ENCODE measurements at places on chromosomes 7 and 10. TPM values are rescaled to one million over a fixed set of nuclear protein-coding genes. Genes with fewer than 3 reads are reported as not detected.

The EPHA1 gene
- total RNA-seq, result 34.4 TPM

The MSMB gene
- not detected for total RNA-seq

The GNGT1 gene
- total RNA-seq, result not detected

The ACSL5 gene
- 51.8 TPM for total RNA-seq

The CYP26C1 gene
- total RNA-seq, result 0.22 TPM

The TBX20 gene
- total RNA-seq, result not detected

The SLC26A4 gene
- not detected for total RNA-seq

The PLEKHS1 gene
- not detected for total RNA-seq

DNA sequence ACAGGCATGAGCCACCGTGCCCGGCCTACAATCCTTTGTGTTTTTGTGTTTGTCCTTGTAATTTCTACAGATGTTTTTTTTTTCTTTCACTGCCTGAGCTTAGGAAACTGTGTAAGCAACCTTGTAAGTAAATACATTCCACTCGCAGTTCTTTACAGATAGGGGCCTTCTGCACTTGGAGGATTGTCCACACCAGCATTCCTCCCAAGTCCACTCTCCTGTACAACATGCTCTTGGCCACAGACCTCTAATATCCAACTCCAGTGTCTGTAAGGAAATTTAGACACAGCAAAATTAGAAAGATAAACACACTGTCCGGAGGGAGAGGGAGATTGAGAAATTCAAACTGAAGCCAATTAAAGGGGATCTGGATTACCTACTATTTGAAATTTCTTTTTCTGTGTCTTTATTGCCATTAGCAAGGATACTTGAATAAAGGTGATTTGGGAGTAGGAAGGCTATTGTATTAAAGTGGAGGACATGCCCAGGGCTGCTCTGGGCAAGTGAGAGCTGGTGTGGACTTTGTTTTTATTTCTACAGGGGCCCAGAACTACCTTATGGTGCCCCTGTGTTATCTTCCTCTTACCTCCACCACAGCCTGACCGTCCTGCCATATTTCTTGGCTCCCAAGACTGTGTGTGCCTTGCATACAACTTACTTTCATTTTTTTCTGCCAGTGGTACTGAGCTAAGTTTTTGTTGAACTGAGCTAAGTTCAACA is 9.7 kb downstream of the MXI1 start:
- no peaks in the 10 kb centered on the region for H3K36me3 ChIP-seq
- H3K27me3 ChIP-seq, result no peaks in the 10 kb centered on the region
- no peak overlapping the region for H3K4me3 ChIP-seq
- H3K27ac ChIP-seq, result no peak overlapping the region

- no peaks in the 10 kb centered on the region for H3K27me3 ChIP-seq
- no peak overlapping the region for H3K27ac ChIP-seq
- DNase-seq, result no peak
- H3K4me3 ChIP-seq, result no peak overlapping the region
Measured at GRCh38 chr7:117839507-117839906, 33.7 kb downstream of the CTTNBP2 start.

- no peaks in the 10 kb centered on the region for H3K4me1 ChIP-seq
- no peaks in the 10 kb centered on the region for H3K27me3 ChIP-seq
- no peak overlapping the region for H3K4me3 ChIP-seq
- H3K36me3 ChIP-seq, result no peaks in the 10 kb centered on the region
- no peak overlapping the region for H3K27ac ChIP-seq
- no peak for DNase-seq
Measured at GRCh38 chr10:82680608-82681007, 805.6 kb downstream of the NRG3 start.

DNA sequence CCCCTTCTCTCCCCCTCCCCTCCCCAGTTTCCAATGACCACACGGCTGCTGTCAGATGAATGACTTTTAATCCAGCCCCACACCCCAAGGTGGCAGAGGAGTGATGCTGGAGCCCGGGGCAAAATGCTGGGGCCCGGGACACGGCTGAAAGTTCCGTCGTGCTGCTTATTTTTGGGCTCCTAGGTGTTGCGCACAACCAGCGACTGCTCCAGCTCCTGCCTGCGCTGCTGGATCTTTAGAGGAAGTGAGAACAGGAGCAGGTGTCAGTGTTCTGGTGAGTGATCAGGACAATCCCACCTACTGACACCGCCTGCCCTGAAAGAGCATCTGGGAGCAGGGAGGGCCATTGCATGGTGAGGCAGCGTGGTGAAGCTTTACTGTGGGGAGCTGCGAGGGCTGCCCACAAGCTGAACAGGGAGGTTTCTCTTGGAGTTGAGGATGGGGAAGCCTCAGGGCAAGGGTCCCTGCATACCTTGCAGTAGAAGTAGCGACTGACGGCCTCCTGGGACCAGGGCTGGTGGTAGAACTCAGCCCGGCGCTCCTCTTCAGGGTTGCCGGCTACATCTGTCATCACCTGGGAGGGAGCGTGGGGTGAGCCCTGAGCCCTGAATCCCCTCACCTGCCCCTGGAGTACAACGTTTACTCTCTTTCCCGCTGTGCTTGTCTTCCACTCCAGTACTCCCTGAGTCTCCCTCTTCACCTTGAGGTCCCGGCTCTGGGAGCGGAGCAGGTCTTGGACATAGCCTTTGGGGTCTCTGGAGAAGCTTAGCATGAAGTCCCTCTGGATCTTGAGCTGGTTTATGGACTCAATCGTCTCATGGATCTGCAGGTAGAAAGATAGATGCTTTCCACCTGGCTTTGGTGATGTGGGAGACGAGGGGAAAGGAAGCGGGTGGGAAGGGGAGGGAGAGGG is 6.9 kb downstream of the CHPF2 start:
- no peak overlapping the region for H3K4me3 ChIP-seq
- no peak for DNase-seq
- H3K4me1 ChIP-seq, result peaks cover 24% of the 10 kb centered on the region

- H3K4me3 ChIP-seq, result no peak overlapping the region
- no peaks in the 10 kb centered on the region for H3K36me3 ChIP-seq
- H3K27me3 ChIP-seq, result peaks cover 5% of the 10 kb centered on the region
- H3K4me1 ChIP-seq, result peaks cover 3% of the 10 kb centered on the region
- no peak for DNase-seq
- H3K27ac ChIP-seq, result no peak overlapping the region
Measured at GRCh38 chr10:60998932-60999331, 54.9 kb upstream of the RHOBTB1 start.

DNA sequence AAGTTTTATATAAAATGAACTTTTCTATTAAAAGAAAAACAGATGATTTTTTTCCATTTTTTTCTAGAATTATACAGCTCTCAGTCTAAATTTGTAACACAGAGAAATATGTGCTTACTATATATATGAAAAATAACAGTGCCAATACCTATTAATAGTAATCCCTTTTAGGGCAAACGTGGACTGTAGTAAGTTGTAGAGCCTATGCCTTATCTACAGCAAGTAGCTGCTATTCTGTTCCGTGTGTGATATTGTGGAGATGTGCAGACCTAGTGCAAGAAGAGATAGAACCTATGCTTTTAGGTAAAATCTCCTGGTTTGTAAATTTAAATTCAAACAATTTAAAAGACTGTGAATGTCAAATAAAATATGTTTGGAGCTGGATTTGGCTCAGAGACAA is 72.9 kb downstream of the FAS start:
- no peaks in the 10 kb centered on the region for H3K4me1 ChIP-seq
- H3K27ac ChIP-seq, result no peak overlapping the region
- no peak for DNase-seq
- no peaks in the 10 kb centered on the region for H3K27me3 ChIP-seq
- H3K36me3 ChIP-seq, result no peaks in the 10 kb centered on the region

DNA sequence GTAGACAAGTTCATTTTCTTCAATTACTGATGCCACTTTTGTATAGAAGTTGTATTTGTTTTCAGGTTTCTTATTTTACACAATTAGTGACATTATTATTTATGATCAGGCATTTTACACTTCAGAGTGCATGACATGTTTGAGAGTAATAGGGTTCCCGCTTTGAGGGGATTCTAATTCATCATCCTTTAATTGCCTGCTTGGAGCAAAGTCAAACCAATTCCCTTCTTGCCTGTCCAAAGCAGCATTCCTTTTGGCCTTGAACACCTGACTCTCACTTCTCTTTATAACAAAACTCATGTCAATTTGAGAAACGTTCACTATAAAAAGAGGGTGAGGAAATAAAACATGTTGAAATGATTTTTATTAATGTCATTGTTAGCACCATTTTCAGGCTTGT is 1149.4 kb downstream of the NXPH1 start:
- no peak overlapping the region for H3K4me3 ChIP-seq
- DNase-seq, result no peak
- no peaks in the 10 kb centered on the region for H3K36me3 ChIP-seq
- H3K27ac ChIP-seq, result no peak overlapping the region
- H3K4me1 ChIP-seq, result no peaks in the 10 kb centered on the region
- H3K27me3 ChIP-seq, result no peaks in the 10 kb centered on the region

GRCh38 chr7:149023662-149024061 is 4.6 kb downstream of the PDIA4 start:
- H3K4me3 ChIP-seq, result no peak overlapping the region
- no peak for DNase-seq
- no peaks in the 10 kb centered on the region for H3K27me3 ChIP-seq
- peaks cover 27% of the 10 kb centered on the region for H3K4me1 ChIP-seq
- H3K27ac ChIP-seq, result no peak overlapping the region

DNA sequence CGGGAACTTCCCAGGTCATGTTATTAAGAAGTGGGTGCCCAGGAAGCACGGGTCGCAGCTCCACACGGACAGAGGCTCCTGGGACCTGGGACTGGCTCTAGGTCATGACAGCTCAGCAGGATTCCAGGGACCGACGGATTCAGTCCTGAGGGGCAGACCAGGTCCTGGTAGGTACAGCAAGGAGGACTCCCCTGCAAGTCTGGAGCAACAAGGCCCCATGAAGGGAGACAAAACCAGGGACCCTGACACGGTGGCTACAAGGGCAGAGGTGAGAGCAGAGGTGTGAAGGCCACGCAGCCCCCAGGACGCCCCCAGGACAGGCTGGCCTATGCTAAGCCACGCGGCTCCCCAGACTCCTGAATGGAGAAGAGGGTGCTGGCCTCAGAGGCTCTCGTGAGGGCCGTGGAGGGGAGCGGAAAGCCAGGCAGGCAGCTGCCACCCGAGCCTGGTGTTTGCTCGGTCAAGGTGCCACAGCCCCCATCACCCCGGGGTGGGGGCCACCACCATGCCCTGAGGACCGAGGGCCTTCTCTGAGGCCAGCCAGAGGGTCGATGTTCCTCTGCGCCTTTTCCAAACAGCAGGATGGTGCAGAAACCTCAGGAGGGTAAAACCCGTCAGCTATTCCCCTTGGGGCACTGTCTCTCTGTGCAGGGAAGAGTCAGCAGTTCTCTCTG is 348.9 kb downstream of the PTPRN2 start:
- H3K4me3 ChIP-seq, result no peak overlapping the region
- no peaks in the 10 kb centered on the region for H3K27me3 ChIP-seq
- no peak overlapping the region for H3K27ac ChIP-seq
- H3K4me1 ChIP-seq, result no peaks in the 10 kb centered on the region

DNA sequence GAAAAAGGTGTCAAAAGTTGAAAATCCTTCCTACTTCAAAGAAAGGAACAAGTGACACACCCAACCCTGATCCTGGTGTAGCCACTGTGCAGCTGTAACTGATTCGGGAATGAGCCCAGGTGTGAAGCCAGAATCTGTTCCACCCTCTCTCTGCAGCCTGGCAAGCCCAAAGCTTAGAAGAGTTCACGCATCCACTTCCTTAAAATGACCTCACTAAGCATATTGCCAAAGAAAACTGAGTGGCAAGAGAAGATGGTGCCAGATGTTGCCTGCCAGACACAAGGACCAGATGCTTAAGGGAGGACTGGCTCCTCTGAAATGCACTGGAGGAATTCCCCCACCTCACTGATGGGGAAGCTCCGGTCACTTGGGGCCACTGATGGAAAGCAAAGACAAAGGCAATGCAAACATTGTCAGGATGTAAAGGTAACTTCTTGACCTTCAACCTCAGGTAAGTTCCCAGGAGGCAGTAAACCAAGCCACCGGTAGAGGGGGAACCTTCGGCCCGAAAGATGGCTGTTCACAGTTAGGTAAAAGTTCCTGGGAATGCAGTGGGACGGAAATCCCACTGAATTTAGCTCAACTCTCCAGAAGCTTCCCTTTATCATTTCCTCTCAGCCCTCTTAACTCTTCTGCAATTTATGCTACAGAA is 554.9 kb downstream of the KCNMA1 start:
- DNase-seq, result no peak
- no peak overlapping the region for H3K4me3 ChIP-seq
- no peaks in the 10 kb centered on the region for H3K4me1 ChIP-seq
- no peaks in the 10 kb centered on the region for H3K36me3 ChIP-seq

- H3K36me3 ChIP-seq, result no peaks in the 10 kb centered on the region
- no peak for DNase-seq
- no peak overlapping the region for H3K4me3 ChIP-seq
Measured at GRCh38 chr10:70513848-70514309, 35.3 kb downstream of the PALD1 start.

DNA sequence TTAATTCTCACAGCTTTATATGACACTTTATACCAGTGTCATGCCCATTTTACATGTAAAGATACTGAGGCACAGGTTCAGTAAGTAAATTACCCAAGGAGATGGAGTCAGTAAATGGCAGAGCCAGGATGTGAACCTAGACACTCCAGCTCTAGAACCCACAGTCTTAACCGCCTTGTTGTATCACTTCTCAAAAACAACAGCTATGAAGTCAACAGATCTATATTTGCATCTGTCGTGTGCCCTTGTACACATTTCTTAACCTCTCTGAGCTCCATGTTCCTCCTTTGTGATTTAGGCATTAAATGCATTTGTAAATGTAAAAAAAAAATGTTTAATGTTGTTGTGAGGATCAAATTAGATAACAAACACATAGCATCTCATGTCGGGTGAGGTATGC is 716.2 kb downstream of the SUGCT start:
- H3K36me3 ChIP-seq, result no peaks in the 10 kb centered on the region
- H3K27ac ChIP-seq, result no peak overlapping the region
- no peak overlapping the region for H3K4me3 ChIP-seq
- no peaks in the 10 kb centered on the region for H3K27me3 ChIP-seq

GRCh38 chr10:118800920-118801319 is 46.1 kb upstream of the CACUL1 start:
- no peak overlapping the region for H3K27ac ChIP-seq
- H3K27me3 ChIP-seq, result no peaks in the 10 kb centered on the region
- no peak for DNase-seq
- H3K4me1 ChIP-seq, result no peaks in the 10 kb centered on the region
- H3K36me3 ChIP-seq, result no peaks in the 10 kb centered on the region

GRCh38 chr10:122075171-122075570 is 86.2 kb downstream of the TACC2 start:
- H3K36me3 ChIP-seq, result no peaks in the 10 kb centered on the region
- H3K27ac ChIP-seq, result no peak overlapping the region
- no peaks in the 10 kb centered on the region for H3K4me1 ChIP-seq
- no peak overlapping the region for H3K4me3 ChIP-seq
- no peaks in the 10 kb centered on the region for H3K27me3 ChIP-seq

- DNase-seq, result peak; percentile 52
- peaks cover 69% of the 10 kb centered on the region for H3K4me1 ChIP-seq
- H3K4me3 ChIP-seq, result no peak overlapping the region
- H3K36me3 ChIP-seq, result no peaks in the 10 kb centered on the region
Measured at GRCh38 chr7:44750921-44751571, 2.4 kb downstream of the ZMIZ2 start.

DNA sequence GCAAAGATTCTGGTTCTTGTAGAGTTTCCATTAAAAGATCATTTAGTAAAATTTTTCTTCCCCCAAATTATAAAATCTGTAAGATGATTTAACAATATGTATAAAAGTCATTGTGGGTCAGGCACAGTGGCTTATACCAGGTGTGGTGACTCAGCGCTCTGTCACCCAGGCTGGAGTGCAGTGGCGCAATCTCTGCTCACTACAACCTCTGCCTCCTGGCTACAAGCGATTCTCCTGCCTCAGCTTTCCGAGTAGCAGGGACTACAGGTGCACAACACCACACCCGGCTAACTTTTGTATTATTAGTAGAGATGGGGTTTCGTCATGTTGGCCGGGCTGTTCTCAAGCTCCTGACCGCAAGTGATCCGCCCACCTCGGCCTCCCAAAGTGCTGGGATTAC is 68.0 kb downstream of the SEPTIN14 start:
- H3K27ac ChIP-seq, result no peak overlapping the region
- H3K4me3 ChIP-seq, result no peak overlapping the region
- H3K36me3 ChIP-seq, result no peaks in the 10 kb centered on the region
- no peaks in the 10 kb centered on the region for H3K4me1 ChIP-seq
- H3K27me3 ChIP-seq, result no peaks in the 10 kb centered on the region
